Endodermal cell (in vitro differentiated cells): ENCODE measurements at places on chromosomes 7 and 10.

- H3K4me1 ChIP-seq: no peaks in the 10 kb centered on the region
- H3K36me3 ChIP-seq: peaks cover 17% of the 10 kb centered on the region
- H3K4me3 ChIP-seq: no peak overlapping the region
- no peaks in the 10 kb centered on the region for H3K27me3 ChIP-seq
- no peak for DNase-seq
These were observed 64.0 kb downstream of the ERCC6 start for GRCh38 chr10:49474901-49475300.

DNA sequence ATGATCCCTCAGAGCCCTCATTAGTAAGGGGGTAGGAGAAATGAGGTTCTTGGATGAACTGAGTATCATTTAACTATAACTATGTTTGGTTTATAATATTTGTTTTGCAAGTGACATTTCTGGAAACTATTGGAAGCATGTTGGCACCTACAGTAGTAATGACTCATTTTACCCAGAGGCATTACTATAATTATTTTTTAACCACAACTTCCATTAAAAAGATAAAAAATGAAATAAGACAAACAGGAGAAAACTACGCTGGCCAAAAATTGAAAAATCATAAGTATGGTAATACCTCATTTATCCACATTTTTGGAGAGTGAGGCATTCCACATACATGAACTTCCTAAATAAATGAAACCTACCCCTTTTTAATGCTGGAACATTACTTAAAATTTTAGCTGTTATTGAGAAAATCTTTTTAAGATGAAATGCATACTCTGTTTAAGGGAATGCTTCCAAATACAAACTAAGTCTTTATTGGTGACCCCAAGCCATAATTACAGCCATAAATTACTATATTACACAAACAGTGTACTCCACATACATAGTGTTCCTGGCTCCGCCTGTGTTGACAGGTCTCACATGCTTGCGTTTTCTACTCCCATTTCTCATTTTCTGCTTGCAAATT lies 84.6 kb upstream of the CAPZA2 start:
- DNase-seq: no peak
- H3K4me1 ChIP-seq: peaks cover 19% of the 10 kb centered on the region
- peaks cover 54% of the 10 kb centered on the region for H3K27me3 ChIP-seq
- no peak overlapping the region for H3K27ac ChIP-seq

- no peaks in the 10 kb centered on the region for H3K27me3 ChIP-seq
- no peak overlapping the region for H3K27ac ChIP-seq
- no peaks in the 10 kb centered on the region for H3K36me3 ChIP-seq
- no peak for DNase-seq
- H3K4me3 ChIP-seq: no peak overlapping the region
These were observed 790.5 kb downstream of the MAGI2 start for GRCh38 chr7:78662939-78663338.

GRCh38 chr10:71756311-71757191 lies 16.8 kb downstream of the VSIR start:
- H3K4me3 ChIP-seq: no peak overlapping the region
- DNase-seq: no peak
- H3K27me3 ChIP-seq: peaks cover 5% of the 10 kb centered on the region
- no peaks in the 10 kb centered on the region for H3K36me3 ChIP-seq
- peaks cover 6% of the 10 kb centered on the region for H3K4me1 ChIP-seq
- no peak overlapping the region for H3K27ac ChIP-seq
